ENCODE measurements at places on chromosomes 12 and 14.

DNA sequence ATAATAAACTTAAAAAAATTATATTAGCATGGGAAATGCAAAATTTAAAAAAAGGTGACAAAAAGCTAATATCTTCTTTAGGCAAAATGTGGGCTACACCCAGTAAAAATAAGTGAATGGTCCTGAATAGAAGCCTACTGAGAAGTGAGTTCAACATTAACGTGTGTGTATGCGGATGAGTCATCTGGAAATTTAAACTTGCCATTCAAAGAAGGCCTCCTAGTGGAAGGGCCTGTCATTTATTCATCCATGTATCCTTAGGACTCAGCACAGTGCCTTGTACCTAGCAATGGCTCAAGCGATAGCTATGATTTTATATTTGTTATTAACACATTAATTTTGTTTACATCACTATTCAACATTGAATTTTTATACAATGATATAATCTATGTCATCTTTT lies 226.2 kb downstream of the NUBPL start:
- DNase-seq: no peak

DNA sequence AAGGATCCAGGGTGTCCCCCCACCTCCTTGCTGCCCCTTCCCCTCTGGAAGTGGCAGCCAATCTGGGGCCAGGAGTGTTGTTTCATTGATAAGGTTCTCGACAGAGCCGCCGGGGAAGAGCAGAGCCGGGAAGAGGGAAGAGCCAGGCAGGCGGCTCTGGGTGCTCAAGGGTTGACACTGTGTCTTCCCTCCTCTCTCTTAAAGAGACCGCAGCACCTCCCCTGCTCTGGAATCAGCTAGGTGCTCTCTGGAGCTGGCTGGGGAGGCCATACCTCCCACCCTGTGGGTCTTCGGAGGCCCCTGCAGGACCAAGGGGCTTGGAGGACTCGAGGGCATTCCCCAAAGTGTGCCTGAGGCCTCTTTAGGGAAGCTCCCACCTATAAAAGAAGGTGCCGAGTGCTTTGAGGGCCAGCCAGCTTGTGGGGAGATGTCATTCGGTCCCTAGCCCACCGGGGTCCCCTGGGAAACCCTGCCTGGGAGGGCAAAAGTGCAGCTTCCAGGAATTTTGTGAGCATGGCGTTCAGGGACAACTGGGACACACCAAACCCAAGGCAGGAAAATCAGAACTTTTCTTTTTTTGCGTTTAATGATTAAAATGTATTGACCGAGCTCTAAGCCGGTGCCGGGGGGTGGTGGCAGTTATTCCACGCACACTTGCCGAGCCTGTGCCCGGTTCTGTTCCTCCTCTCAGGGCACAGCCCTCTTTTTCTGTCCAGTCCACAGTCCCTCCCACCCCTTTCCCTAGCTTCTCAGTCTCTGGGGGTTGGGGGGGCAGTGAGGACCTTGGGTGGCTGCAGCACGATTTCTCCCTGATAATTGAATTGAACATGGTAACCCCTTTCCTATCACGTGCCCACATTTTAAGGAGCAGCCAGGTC lies 3.0 kb downstream of the SETD1B start:
- no peak for DNase-seq

GRCh38 chr14:36588788-36589187 lies 6.4 kb upstream of the NKX2-8 start:
- DNase-seq: no peak

- DNase-seq: no peak
Measured at GRCh38 chr12:2297658-2298057, 244.9 kb downstream of the CACNA1C start.

GRCh38 chr12:78878459-78878858 lies 13.9 kb downstream of the SYT1 start:
- DNase-seq: no peak

DNA sequence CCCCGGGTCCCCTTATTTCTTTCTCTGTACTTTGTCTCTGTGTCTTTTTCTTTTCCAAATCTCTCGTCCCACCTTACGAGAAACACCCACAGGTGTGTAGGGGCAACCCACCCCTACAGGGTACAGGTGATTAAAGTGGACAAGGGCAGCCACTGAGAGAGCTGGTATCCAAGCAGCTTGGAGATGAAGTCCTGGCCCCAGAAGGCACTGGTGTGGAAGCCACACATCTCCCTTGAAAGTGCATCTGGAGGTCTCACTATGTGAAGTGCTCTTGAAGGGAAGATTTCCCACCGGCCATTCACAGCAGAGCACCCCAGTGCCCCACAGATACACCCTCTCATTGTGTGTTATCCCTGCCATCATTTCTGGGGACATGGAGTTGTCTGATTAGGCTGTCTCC lies 6.3 kb upstream of the BICD1 start:
- DNase-seq: no peak

DNA sequence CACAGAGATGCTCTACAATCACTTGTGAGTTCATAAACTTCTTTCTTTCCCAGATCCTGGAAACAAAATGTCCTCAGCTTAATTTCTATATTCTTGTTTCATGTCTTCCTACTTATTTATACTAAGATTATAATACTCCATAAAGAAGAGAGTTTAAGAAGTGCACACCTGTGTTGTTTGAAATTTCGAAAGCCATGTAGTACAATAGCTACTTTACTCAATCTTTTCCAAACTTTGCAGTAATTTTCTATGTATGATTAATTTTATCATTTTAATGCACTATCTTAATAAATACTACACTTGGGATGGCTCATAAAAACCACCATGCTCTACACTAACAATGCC lies 300 bp upstream of the TTC5 start:
- no peak for DNase-seq

DNA sequence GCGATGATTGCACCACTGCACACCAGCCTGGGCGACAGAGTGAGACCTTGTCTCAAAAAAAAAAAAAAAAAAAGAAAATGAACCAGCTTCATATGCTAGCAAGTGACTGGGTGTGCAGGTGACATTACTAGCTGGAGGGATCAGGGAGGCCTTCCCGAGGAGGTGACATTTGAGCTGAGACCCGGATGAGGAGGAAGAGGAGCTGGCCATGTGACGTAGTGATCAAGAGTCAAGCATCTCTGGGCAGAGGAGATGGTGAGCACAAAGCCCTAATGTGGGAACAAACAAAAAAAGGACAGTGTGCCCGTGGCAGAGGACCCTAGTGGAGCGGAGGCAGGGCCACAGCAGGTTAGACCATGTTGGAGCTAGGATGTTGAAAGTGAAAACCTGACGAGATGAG lies 3.5 kb upstream of the PTPN6 start:
- DNase-seq: no peak

DNA sequence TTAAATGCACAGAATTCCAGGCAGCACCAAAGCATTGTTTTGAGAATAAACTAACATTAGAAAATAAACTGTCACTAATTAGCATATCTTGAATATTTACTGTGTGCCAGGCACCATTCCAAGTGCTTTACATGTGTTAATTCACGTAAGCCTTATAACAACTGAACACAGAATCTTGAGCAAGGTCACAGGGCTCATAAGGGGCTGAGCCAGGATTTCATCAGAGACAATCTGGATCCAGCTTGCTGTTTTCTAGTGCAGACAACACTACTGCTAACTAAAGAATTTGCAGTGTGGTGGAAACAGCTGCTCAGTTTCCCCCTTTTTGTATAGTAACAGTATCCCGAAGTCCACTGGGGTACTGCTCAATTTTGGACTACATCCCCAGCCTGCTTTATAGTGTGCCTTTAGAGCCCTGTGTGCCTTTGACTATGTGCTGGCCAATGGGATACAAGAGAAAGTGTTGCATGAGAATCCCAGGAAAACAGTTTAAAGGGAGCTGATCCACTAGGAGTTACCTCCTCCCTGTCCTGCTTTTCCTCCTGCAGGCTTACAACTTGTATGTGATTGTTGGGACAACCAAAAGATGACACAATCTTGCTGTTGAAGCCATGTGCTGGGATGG lies 36.0 kb upstream of the RMST start:
- DNase-seq: no peak

DNA sequence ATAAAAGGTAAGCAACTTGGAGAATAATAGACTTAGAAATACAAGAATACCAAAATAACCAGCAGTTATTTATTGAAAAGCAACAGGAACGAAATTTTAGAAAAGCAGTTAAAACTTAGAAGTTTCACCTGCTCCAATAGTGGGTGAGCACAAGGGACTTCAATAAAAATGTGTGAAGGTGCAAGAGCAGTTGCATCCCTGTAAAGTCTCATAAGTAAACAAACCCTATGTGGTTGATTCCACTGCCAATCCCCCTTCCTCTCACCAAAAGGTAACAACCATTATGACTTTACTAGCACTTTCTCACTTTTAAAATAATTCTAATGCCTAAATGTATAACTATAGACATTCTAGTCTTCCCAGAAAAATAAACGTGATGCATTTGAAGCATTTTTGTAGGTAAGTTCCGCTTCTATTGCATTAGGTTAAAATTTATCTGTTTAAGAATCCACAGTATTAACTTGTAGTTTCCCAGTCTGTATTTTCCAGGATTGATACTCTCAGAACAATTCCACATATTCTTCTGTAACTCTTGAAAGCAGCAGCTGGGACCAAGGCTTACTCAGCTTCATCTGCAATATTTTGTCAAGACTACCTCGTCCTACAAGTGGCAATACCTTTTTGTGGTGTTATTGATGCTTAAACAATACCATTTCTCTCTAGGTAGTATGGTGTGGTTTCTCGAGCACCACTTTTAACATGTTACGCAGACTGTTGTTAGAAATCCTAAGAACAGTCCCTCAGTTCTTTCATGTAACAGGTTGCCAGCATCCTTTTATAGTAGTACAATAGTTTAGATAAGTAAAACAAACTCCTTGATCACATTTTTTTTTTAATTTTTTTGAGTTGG lies 32.1 kb downstream of the HNRNPC start:
- DNase-seq: no peak

GRCh38 chr14:100132161-100132902 lies 27.1 kb downstream of the DEGS2 start:
- no peak for DNase-seq

- DNase-seq: no peak
Measured at GRCh38 chr14:69487226-69487625, 2.7 kb downstream of the PLEKHD1 start.

- DNase-seq: no peak
Measured at GRCh38 chr14:36647417-36647823, 14.2 kb upstream of the PAX9 start.

DNA sequence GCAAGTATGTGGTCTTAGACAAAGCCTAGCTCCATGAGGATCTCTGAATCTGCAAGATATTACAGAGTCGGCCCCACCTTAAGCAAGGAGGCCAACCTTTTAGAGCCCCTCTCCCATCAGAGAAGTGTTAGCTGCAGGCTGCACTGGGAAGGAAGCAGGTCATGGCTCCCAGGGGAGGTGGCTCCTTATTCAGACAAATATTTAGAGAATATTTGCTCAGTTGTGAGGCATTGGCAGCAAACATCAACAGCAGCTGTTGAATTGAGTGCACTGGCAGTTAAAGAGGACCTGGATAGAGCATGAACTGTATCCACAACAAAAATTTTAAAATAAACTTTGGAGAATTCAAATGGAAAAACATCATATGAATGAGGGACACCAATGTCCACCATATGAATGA lies 44.7 kb downstream of the FSCB start:
- no peak for DNase-seq

- no peak for DNase-seq
Measured at GRCh38 chr12:49470986-49471385, 67.8 kb upstream of the KCNH3 start.

GRCh38 chr14:24712374-24712773 lies 78.4 kb upstream of the GZMB start:
- no peak for DNase-seq

DNA sequence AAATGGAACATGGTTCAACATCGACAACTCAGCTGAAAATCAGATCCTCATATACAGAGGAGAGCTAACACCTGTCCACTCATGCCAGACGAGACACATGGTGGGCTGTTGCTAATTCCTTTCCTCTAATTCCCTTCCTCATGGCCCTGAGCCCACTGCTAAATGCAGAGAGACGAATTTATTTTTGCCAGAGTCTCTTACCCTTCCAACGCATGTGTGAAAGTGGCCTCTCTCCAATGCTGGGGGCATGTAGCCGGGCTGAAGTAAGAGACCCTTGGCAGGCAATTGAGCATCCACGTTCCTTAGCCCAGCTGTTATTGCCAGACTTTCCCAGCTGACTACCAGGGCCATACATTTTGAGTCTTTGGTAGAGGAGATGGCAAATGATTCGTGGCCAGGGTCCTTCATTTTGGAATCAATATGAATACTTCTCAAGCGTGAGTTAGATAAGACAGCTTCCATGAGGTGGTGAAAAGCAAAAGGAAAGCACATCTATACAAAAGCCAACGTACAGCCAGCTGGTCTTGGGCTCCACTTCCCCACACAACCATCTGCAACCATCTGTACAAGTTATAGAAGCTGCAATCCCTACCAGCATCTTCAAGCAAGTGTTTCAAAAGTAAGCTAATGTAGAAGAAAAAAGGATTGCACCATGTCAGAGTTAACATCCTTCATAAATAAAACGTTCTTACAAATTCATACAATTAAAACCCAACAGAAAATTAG lies 28.6 kb downstream of the CORO1C start:
- DNase-seq: no peak

DNA sequence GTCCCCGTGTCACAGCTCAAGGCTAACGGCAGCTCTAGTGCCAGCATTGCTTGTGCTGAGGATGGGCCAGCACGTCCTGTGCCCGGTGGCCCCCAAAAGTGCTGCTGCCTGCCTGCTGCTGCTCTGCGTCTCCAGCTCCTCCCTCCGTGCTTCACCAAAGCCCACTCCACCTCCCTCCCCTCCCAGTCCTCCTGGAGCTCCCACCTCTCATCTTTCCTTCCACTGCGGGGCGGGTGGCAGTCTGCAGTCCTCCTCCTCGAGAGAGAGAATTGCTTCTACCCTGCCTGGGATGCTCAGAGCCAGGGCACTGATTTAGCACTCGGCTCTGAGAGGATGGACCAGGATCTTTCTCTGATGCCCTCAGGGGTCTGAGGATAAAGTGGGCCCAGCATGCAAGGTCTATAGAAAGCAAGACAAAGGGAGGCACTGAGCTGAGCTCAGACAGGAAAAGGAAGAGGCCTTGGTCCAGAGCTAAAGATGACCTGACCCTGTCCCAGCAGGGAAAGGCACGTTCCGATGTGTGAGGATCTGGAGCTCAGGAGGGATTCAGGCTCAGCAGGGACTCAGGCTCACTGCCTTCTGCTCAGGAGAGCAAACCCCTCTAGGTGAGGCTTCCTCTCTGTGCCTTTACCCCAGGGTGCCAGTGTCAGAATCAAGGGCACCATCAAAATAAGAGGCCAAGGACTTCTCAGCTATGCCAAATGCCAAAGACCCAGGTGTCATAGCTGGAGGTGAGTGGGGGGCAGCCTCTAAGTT lies 113.1 kb upstream of the FKBP4 start:
- no peak for DNase-seq

GRCh38 chr14:64760146-64760755 lies 56.0 kb downstream of the PLEKHG3 start:
- DNase-seq: peak; percentile 16
